ENCODE measurements at places on chromosomes 6 and 20. TPM values are rescaled to one million over a fixed set of nuclear protein-coding genes. Genes with fewer than 3 reads are reported as not detected.

Gene TFAP2D
- not detected for total RNA-seq

Gene DEFB124
- total RNA-seq: not detected

Gene RIN2
- total RNA-seq: 27.9 TPM

Gene LHFPL5
- total RNA-seq: not detected

Gene PABPC1L
- 17.2 TPM for total RNA-seq

Gene TTLL9
- not detected for total RNA-seq

Gene SPTLC3
- not detected for total RNA-seq
